ENCODE measurements at places on chromosomes 1 and 21. TPM values are rescaled to one million over a fixed set of nuclear protein-coding genes. Genes with fewer than 3 reads are reported as not detected.

Gene VSIG8
- total RNA-seq, result not detected

Gene SPRR2F
- total RNA-seq, result not detected

Gene LY9
- 6.7 TPM for total RNA-seq

- no peak for DNase-seq
These were observed 43.2 kb downstream of the PRRX1 start for GRCh38 chr1:170707117-170707516.

GRCh38 chr21:42695697-42696380 is 42.4 kb downstream of the PDE9A start:
- no peak for DNase-seq

DNA sequence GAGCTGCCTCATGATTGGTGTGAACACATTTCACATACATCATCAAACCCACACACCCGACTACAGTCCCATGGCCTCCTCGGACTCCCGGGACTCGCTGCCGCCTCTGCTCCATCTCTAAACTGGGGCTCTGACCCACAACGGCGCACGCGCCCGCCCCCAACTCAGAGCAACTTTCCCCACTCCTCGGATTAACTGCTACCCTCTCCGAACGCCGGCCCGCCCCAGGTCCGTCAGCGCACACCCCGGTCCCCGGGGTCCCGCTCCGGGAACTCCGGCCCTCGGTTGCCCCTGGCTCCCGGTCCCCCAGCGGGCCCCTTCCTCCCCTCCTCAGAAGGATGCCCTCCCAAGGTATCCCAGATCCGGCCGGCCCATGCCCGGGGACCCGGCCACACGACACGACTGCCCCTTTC is 740 bp downstream of the DSTYK start:
- DNase-seq, result peak; percentile 90

DNA sequence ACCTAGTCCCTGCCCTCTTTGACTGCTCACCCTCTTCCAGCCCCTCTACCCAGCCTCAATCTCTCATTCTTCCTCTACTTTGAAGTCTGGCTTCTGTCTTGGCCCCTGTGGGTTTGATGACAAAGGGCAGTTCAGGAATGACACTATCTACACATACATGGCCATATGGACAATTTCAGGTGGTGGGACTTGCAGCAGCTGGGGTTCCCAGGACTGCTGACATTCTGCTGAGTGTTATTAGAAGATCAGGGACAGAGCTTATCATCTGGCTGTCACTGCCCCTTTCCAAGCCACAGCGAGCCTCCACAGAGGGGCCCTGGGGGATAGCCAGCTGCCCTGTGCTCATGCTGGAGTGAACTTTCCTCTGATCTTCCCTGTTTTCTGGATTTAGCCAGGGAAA is 97.4 kb upstream of the IPO9 start:
- no peak for DNase-seq

Gene PEAR1
- total RNA-seq, result 11.2 TPM

- no peak for DNase-seq
These were observed 3.1 kb downstream of the AGO1 start for GRCh38 chr1:35885961-35886558.

DNA sequence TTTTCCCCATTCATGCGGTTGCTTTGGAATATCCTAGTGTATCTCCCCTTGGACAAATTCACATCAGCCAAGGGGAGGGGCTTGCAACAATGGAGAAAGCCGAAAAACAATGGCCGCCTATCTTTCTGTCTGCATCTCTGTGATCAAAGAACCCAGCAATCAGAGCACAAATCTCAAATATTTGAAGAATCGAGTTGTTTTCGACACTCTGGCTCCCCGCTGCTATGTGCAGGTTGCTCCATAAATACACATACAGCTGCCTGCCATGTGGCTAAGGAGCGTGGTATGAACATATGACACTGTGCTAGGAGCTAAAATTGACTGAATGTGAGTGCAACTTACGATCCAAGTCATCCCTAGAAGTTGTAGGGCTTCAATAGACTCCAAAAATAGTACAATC is 8.5 kb downstream of the CFHR4 start:
- no peak for DNase-seq

GRCh38 chr1:234841281-234841680 is 231.3 kb upstream of the IRF2BP2 start:
- no peak for DNase-seq

Gene HSD3B2
- not detected for total RNA-seq

Gene OR10K2
- not detected for total RNA-seq

GRCh38 chr21:33951276-33952178 is 35.9 kb upstream of the ATP5PO start:
- no peak for DNase-seq

- no peak for DNase-seq
These were observed 74.0 kb upstream of the GPR88 start for GRCh38 chr1:100463791-100464424.

Gene RGS16
- total RNA-seq, result 3.1 TPM
